ENCODE measurements at places on chromosomes 4 and X.
A peak's percentile ranks its signal among the peaks of the same experiment; 100 is the strongest.

DNA sequence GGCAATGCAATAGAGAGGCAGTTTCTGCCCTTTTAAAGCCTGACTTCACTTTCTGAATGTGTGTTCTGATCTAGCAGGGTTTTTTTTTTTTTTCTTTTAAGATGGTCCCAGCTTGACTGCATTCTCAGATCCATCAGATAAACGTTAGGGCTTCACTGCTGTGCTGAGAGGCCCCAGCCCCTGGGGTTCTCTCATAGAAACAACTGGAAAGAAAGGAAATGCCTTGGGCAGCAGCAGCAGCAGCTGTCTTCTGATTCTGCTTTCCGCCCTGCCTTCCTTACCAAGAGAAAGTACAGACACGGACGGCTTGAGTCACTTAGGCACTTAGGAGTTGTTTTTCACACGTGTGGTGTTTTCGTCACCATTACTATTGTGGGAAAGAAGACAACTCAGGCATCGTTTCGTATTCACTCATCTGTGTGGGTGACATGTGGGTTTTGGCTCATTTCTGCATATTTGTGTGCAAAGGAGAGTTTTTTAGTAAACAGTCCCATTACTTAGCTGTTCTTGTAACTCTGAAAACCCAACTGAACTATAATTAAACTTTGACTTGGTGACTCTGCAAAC lies 172.0 kb downstream of the PTTG2 start:
- DNase-seq = peak; percentile 34

GRCh38 chrX:9352694-9353411 lies 112.0 kb upstream of the TBL1X start:
- no peak for DNase-seq

DNA sequence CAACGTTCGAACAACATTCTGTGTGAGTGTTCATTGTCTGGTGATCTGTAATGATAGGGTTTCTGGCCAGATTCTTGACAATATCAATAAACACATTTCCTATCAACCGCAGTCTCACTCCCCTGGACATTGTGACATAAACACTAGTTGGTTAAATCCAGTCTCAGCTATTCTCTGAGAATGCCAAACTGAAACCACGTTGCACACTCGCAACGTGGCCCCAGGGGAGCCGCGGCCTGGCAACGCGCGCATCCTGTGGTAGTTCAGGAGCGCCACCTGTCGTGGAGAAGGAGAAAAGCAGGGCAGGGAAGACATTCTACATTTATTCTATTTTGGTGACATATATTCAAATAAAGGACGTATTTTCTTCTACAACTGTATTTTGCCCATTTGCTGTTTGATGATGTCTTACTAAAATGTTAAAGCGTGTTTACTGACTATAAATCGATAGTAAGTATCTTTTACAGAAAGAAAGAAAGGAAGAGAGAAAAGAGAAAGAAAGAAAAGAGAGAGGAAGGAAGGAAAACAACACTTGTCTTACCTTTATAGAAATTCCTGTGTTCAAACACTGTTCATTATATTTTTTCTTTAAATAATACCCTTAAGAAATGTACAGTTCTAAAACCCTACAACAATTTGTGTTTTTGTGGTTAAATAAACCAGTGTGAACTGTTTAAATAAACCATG lies 738.3 kb upstream of the FRG1 start:
- DNase-seq = no peak

DNA sequence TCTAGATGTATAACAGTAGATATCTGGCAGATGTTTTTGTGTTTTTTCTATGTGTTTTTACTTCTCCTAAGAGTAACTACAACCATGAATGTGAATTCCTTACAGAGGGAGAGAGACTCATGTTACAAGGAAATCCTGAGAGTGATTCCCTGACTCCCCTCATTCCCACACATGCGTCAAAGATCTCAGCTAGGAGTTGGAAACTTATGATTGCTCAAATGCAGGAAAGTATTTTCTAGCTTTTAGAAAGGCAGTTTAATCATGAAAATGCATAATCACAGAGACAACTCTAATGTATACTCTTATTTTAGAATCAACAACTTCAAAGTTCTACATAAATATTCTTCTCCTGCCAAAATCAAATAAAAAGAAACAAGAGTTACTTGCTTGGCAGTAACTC lies 121.8 kb downstream of the PDE5A start:
- no peak for DNase-seq

- no peak for DNase-seq
Observed at GRCh38 chrX:97326456-97326855, 442.7 kb downstream of the RPA4 start.

DNA sequence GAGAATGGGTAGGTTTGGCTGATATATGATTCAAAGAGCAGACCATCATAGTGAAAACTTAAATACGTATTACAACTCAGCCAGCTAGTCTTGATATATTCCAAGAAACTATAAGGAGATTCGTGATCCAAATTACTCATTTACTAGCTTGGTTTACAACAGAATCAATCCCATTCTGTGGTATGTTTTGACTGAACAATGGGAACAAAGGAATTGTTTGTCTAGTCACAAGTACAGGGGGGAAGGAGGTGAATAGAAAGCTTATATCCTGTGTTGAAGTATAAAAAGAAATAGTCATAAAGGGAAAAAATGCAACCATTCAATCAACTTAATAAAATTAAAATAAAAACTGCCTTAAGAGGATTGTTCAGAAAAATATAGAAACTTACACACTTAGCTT lies 17.0 kb downstream of the C4orf54 start:
- DNase-seq = no peak

GRCh38 chrX:12874581-12874980 lies 7.7 kb downstream of the TLR7 start:
- no peak for DNase-seq

DNA sequence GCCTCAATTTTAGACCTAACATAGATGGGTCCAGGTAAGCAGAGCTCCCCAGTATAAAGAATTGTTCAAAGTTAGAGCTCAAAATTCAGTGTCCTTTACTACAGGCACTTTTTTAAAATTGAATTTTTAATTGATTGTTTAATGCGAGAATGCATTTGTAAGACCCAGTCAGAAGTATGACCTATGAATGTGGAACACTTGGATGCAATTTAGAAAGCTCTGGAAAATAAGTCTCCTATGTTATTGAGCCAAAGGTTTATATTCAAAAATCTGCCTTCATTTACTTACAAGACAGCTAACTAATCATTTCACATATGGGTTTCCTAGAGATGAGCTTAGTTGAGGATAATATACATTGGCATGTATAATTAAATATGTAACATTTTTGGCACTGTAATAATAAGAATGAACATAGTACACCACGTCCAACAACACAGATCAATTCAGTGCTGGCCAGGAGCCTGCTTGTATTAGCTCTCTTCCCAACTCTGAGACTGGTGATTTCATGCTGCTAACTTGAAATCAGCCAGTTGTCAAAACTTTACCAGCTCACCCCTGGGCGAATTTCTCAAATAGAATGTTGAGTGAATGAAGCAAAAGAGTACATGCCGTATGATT lies 197.2 kb upstream of the NPY2R start:
- DNase-seq = no peak

GRCh38 chr4:130359542-130359941 lies 1263.6 kb downstream of the C4orf33 start:
- no peak for DNase-seq

GRCh38 chr4:87856816-87857215 lies 24.0 kb downstream of the MEPE start:
- DNase-seq = no peak

- DNase-seq = no peak
Observed at GRCh38 chr4:44804301-44804700, 77.9 kb upstream of the GNPDA2 start.

GRCh38 chrX:129490330-129490729 lies 33.0 kb downstream of the SMARCA1 start:
- DNase-seq = no peak

DNA sequence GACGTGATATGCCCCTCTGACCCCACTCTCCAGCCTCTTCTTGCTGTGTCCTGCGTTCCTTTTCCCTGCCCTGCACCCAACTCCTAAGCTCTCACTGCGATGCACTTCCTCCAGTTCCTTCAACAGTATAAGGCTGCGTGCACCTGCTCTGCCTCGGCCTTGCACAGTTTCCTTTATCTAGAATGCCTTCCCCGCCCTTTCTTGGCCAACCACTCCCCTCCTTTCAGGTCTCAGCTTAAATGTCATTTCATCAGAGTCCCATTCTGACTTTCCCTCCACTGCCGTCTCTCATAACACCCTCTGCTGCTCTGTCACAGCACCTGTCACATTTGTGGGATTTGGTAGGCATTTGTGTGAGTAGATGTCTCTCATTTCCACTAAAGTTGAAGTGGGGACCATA lies 58.4 kb upstream of the NEIL3 start:
- DNase-seq = no peak

DNA sequence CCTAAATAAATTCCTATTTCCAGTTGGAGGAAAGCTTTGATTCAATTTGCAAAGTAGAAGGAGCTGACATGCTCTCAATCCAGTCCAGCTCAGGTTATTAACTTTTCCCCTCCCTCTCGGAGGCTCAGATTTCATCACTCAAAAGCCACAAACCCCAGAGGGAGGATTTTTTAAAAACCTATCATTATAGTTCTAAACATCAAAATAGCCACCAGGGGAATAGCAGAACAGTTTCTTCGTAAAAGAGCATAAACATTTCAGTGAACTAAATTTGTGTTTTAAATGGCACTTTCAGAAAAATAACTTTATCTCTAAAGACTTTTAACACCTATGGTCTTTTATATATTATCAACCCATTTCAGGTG lies 8.8 kb downstream of the GPRIN3 start:
- no peak for DNase-seq

GRCh38 chrX:134407065-134407376 lies 52.9 kb upstream of the HPRT1 start:
- no peak for DNase-seq

GRCh38 chr4:101356928-101357327 lies 9.6 kb upstream of the PPP3CA start:
- DNase-seq = no peak

DNA sequence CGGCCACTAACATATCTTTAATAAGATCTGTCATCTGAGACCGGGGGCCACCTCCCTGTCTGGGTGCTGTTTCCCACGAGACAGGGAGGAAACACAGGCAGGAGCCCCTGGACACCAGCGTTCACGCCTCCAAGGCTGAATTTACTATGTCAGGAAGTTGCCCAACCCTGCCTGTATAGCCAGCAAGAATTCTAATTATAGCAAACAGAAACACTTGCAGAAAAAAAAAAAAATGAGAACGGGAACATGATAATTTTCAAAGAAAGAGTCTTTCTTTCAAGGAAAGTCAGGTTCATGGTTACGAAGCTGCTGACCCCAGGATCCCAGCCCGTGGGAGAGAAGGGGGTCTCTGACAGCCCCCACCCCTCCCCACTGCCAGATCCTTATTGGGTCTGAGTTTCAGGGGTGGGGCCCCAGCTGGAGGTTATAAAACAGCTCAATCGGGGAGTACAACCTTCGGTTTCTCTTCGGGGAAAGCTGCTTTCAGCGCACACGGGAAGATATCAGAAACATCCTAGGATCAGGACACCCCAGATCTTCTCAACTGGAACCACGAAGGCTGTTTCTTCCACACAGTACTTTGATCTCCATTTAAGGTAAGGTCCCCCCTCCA lies at the start of gene IL3RA:
TSS of gene IL3RA (plus strand) at position 455 of the 613 bp plus-strand sequence. CDS start 4,981 bp downstream, outside the sequence.
- no peak for DNase-seq

DNA sequence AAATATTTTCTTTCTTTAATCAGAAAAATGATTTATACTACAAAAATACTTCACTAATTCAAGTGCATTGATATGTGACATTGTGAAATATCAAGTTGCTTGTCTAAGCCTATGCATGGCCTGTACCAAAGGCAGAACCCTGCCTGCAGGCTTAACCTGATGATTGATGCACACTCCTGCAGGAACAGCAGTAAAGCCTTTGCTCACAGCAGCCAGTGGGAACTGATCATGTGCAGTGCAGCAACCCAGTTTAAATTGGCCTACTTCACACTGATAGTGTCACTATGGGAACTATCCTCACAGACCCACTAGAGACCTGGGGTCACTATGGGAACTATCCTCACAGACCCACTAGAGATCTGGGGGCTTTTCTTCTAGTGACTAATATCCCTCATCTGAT lies 603.8 kb downstream of the RAPGEF2 start:
- DNase-seq = no peak

DNA sequence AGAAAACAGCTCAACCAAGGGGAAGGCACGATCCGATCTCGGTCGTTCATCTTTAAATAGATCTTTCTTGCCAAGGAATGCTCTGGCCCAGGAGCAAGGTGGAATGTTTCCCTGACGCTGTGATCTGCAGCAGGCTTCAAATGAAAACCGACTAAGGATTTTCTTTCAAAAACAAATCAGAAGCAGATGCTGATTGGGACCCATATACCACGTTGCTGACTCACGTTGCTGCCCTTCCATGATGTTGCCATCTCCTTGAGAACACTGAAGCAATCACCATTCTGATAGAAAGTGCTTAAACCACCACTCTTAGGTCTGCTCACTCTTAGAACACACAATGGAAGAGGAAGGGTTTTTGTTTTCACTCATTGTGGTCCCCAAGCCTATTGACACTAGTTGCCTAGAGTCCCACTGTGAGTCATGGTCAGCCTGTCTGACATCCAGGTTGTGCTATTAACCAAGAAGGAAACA lies 26.1 kb downstream of the LAMTOR3 start:
- DNase-seq = no peak

DNA sequence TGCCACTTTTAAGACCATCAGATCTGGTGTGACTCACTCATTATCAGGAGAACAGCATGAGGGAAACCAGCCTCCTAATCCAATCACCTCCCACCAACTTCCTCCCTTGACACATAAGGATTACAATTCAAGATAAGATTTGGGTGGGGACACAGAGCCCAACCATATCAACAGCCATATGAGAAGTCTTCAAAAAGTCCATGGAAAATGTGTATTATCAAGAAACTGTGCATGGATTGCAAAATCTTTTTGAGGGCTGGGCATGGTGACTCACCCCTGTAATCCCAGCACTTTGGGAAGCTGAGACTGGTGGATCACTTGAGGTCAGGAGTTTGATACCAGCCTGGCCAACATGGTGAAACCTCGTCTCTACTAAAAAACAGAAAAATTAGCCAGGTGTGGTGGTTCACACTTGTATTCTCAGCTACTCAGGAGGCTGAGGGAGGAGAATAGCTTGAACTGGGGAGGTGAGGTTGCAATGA lies 17.8 kb upstream of the RPL39 start:
- DNase-seq = no peak

DNA sequence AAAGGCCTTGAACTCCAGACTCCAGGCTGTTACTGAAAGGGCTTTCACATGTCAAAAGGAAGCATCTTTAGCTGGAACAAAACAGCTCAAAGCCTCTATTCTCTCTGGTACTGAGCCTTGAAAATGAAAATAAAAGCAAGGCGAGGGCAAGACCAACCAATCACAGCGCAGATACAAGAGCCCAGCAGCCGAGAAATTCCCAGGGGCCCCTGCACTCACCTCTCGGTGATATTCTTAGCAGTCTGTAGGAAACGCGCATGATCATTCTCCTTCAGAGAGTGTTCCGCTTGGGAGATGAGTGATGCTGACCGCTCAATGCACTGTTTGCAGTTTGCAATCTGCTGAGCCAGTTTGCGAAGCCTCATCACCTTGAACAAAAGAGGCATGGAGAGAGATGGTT lies 138.1 kb downstream of the MID1 start:
- DNase-seq = no peak

GRCh38 chr4:97950836-97951235 lies 192.4 kb downstream of the STPG2 start:
- DNase-seq = no peak

- no peak for DNase-seq
Observed at GRCh38 chrX:2523911-2524310, 23.1 kb upstream of the DHRSX start.
